Large intestine (tissue), 12 donors: ENCODE measurements at places on chromosomes 5 and 9. TPM values are rescaled to one million over a fixed set of nuclear protein-coding genes. Genes with fewer than 3 reads are reported as not detected.

Gene SLC31A1
- polyA plus RNA-seq = 32.2 TPM

Gene IPPK
- 7.9 TPM for polyA plus RNA-seq

Gene RELL2
- 2.0 TPM for polyA plus RNA-seq

Gene S100Z
- polyA plus RNA-seq = 0.51 TPM

Gene GNG10
- polyA plus RNA-seq = 51.5 TPM

Gene CENPK
- polyA plus RNA-seq = 19.0 TPM

Gene DIRAS2
- 2.4 TPM for polyA plus RNA-seq

Gene TRIM23
- polyA plus RNA-seq = 13.4 TPM

Gene MARVELD2
- polyA plus RNA-seq = 42.0 TPM
